ENCODE measurements at places on chromosomes 5 and 9.
A peak's percentile ranks its signal among the peaks of the same experiment; 100 is the strongest.

GRCh38 chr9:36855448-36856315, 178.4 kb downstream of the PAX5 start:
- DNase-seq = peak; percentile 13

DNA sequence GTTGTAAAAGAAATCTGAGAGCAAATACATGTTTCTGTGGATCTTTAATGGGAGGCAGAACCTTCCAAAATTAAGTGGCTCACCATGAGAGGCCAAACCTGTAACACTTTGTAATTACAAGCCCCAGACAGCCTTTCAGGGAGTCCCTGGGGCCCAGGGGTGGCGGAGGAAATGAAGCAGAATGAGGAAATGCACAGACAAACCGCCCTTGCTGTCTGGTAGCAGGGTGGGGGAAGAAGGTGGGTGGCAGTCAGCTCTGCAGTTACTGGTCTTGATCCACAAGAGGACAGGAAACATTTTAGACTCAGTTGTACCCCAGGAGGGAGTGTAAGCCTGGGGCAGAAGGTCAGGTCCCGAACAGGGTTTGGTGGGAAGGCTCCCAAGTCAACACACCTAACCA, 6.5 kb downstream of the ARL14EPL start:
- no peak for DNase-seq

- no peak for DNase-seq
Observed at GRCh38 chr5:79547429-79547822, 33.5 kb upstream of the HOMER1 start.

DNA sequence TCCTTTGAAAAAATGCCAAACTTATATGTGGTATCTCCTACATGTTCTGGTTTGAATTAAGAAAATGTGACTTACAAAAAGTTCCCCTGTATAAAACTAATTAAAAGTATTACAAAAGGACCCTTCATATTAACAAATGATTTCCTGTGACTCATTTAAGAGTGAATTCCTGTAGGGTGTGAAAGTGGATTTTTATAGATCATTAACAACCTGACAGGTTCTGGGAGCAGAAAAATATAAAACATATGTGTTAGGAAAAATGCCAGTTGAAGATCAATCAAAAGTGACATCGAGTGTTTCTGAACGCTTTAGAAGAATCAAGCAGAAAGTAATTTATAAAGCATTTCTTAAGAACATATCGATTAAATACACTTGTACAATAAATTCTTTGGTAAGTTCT, 35.5 kb downstream of the CAMK4 start:
- DNase-seq = no peak

DNA sequence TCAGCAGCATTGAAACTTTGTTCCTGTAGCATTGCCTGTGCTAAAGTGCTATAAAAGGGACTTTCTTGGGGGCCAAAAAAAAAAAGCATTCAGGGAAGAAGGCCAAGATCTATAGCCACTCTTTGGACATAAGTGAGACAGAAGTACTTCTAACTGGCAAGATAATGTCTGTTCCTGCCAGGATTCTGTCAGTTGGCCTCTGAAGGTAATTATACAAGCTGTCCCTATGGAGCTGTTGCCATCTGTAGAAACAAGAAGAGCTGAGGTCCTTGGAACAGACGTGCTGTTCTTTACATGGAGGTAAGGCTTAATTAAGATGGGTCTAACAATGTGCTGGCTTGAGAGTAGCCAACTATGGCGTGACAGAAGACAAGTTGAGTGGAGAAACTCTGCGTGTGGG, 9.7 kb downstream of the KIF20A start:
- no peak for DNase-seq

GRCh38 chr5:25128606-25129005, 483.8 kb upstream of the CDH10 start:
- DNase-seq = no peak

DNA sequence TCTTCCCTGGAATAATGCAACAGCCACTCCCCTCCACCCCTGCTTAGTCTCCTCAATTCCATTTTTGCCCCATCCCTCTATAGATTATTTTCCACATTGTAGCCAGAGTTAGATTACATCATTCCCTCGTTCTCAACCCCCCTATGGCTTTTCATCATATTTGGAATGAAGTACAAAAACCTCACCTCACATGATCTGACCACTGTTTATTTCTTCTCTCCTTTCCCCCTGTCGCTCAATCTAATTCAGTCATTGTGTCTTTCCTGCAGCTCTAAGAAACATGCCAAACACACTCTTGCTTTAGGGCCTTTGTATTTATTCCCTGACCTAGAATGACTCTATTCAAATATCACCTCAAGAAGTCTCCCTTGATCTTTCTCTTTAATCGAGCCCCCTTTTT, 22.6 kb upstream of the HK3 start:
- no peak for DNase-seq

- DNase-seq = no peak
Observed at GRCh38 chr5:113321276-113321675, 113.5 kb downstream of the TSSK1B start.

GRCh38 chr9:118091711-118092500, 387.7 kb downstream of the TLR4 start:
- DNase-seq = no peak

DNA sequence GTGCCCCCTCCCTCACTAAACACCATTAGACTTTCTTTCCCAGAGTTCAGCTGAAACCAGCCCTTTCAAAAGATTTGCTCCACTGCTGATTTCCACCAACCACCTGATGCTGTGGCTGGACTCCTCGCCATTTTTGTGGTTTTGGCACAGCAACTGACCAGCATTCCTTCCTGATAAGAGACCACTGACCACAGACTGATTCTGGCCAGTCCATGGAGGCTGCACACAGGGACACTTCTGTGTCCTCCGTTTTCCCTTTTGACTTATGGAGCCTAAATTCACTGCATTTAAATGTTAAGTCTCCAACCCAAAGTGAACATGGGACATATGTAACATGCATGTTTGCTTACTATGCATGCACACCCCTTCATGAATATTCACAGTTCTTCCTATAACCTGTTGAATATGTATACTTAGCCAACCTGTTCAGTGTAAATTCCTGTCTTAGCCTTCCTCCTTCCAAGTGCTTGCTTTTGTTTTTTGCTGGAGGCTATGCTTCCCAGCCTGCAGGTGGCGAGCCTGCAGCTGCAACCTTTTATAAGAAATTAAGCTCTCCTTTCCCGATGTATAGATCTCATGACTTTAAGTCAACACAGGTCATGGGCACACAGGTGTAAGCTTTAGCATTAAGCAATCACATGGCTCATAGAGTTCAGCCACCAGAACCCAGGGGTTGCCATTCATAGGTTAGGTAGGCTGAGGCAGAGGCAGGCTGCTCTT, 78.7 kb downstream of the ACTL7B start:
- DNase-seq = no peak

- no peak for DNase-seq
Observed at GRCh38 chr5:18970000-18970399, 1018.0 kb downstream of the CDH18 start.

GRCh38 chr9:63859475-63860215, 1425.4 kb downstream of the FOXD4L5 start:
- no peak for DNase-seq

DNA sequence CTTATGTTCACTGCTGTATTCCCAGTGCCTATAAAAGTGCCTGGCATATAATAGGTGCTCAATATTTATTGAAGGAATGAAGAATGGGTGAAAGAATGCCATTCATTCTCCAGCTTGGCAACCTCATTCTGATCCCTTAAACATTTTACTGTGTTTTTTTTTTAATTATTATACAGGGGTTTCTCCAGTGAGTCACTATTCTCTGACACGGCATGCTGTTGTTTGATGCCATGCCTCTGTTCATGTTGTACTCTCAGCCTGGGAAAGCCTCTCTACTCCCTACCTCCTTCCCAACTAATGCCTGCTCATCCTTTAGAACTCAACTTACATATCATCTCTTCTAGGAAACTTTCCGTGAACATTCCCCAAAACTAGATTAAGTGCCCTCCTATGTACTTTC, 70.2 kb upstream of the PHF24 start:
- DNase-seq = no peak

DNA sequence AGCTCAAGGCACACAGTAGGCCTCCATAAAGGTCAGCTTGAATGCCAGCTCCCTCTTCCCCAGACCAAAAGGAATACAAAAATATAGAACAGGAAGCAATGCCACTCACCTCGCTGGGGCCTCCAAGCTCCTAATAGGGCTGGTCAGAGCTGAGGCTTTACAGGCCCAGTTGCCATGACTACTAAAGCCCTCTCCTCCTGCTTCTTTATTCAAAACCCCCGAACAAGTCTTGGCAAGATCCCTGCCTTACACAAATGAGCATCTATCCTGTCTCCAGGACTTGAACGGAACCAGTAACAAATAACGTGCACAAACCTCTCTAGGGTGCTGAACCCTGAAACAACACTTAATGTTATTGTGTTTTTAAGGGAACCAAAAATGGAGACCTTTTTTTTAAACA, 136.3 kb downstream of the SIL1 start:
- no peak for DNase-seq

- no peak for DNase-seq
Observed at GRCh38 chr9:37325778-37326177, 96.7 kb upstream of the GRHPR start.

GRCh38 chr9:136975644-136976043, 1.7 kb upstream of the PTGDS start:
- DNase-seq = peak; percentile 12

DNA sequence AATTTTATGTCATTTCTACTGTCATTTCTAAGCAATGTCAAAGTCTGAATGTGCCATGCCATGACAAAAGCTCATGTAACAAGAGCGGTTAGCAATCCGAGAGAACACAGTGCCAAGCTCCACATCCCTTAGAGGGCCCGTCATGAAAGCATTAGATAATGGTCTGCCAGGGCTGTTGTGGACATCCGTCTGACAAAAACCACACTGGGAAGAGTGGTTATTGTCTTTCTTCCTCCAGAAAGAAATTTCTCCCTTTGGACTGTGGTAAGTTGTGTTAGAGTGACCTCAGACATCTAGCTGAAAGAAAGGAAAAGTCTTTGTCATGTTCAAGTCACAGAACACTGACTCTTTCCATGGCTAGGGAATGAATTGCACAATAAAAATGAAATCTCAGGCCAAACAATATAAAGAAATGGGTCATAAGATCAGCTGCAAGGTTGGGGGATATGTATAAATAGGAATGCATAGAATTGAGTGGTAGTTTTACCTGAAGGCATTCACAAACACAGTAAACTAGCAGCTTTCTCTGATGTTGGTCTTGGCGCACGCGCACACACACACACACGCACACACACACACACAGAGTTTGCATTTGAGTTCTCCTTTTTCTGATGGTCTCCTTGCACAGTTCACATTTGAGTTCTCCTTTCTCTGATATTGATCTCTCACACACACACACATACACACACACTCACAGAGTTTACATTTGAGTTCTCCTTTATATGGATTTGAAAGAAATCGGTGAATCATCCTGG, 5.3 kb downstream of the SLC1A3 start:
- no peak for DNase-seq

- DNase-seq = no peak
Observed at GRCh38 chr5:157372472-157372822, 87.6 kb upstream of the NIPAL4 start.

DNA sequence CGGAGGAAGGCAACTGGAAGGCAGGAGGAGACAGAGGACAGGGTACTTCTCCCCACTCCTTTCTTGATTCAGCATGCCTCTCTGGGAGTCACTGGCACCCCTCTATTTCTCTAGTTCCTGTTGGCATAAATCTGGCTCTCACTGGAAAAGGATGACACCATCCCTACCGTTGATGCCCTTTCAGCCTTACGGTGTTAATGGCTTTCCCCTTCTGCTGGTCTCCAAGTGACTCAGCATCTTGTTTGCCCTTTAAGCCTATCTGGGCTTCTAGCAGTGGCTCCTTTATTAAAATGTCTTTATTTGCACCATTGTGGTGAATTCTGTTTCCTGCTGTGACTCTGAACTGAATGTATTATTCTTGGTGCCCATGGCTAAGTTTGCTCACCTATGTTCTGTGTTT, 227.3 kb upstream of the GLRA1 start:
- DNase-seq = no peak

- DNase-seq = no peak
Observed at GRCh38 chr9:113139225-113139829, 11.5 kb upstream of the SLC31A2 start.

DNA sequence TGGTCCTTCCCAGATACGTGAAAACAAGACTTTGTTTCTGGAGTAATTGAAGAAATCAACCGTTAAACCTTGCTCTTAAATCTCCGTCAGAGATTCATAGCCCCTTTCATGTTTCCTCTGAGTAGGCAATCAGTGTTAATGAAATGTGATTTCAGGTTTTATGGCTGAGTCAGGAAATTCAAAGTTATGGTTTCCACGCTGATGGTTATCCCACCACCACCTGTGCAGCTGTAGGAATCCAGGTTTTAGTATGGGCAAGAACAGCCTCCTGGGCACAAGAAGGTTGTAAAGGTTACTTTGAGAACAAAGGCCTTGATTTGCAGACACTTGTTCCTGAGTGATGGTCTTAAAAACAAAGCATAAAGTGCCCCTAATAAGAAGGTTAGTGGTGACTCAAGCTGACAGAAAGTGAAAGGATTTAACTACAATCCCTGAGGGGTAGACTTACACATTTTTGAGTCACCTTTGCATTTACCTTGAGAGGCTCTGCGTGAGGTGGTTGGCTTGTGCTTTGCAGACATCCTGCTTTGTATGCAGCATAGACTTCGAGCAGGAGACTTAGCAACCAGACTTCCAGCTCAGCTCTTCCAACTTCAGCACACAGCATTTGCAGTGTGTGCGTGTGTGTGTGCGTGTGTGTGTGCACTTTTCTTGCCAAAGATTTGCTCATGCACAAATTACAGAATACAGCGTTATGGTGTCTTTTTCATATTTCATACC, 159.6 kb downstream of the TLE4 start:
- DNase-seq = no peak

DNA sequence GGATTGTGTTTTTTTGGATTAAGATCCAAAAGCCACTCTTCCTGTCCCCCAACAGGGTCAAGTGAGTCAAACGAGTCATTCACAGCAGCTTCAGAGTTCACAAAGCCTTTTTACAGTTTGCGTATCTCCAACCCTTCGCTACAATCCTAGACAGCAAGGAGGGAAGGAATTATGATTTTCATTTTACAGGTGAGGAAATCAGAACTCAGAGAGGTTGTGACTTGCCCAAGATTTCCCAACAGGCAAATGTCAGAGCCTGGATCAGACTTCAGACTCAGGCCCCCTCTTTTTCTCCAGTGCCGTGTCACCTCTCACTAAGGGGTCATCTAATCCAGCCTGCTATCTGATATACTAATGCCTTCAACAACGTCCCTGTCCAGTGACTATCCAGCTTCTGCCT, 72.1 kb upstream of the XPA start:
- no peak for DNase-seq

- no peak for DNase-seq
Observed at GRCh38 chr9:134818591-134818990, 62.0 kb upstream of the FCN2 start.

- DNase-seq = no peak
Observed at GRCh38 chr5:173868096-173868880, 19.9 kb upstream of the CPEB4 start.

GRCh38 chr9:4515958-4516375, 25.7 kb downstream of the SLC1A1 start:
- no peak for DNase-seq
